ENCODE measurements at places on chromosomes 16 and 17. TPM values are rescaled to one million over a fixed set of nuclear protein-coding genes. Genes with fewer than 3 reads are reported as not detected.

Gene KRT40
- not detected for total RNA-seq

Gene VAT1L
- total RNA-seq = not detected

Gene SGCA
- 1.3 TPM for total RNA-seq

Gene SLFN5
- 90.5 TPM for total RNA-seq

Gene GLP2R
- total RNA-seq = 2.3 TPM
